HFFc6 (cell line): ENCODE measurements at places on chromosomes 5 and 9.

DNA sequence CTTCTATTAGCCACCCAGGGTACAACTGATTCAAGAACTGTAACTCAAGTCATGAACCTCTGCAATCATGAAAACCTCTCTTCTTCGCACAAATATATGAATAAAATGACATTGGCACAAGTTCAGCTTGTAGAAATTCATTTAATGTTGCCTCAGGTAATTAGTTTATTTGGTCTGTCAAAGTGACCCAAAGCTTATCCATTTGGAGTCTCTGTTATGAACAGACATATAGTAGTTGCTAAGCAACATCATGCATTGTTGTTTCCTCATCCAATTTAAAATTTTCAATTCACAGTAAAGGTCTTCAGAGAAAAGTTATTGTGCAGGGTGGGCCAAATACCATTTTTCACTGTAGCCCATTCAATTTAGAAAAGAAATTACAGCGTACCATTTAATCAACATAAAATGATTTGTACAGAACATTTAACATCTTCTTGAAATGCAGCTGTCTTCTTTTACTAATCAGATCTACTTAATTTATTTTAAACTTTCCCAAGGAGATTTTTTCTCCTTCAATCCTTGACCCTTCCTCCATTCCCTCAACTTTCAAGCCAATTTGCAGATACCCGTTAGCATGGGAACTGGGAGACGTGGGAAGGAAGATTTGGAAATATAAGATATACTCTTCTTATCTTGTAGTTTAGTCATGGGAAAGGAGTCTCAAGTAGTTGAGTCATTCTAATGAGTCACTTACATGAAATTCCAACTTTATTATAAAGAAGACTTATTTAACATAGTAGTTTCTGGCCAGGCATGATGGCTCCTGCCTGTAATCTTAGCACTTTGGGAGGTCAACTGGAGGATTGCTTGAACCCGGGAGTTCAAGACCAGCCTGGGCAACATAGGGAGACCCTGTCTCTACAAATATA, 231.3 kb downstream of the ATPSCKMT start:
- H3K36me3 ChIP-seq: peaks cover 21% of the 10 kb centered on the region
- peaks cover 39% of the 10 kb centered on the region for H3K4me1 ChIP-seq
- no peaks in the 10 kb centered on the region for H3K27me3 ChIP-seq

DNA sequence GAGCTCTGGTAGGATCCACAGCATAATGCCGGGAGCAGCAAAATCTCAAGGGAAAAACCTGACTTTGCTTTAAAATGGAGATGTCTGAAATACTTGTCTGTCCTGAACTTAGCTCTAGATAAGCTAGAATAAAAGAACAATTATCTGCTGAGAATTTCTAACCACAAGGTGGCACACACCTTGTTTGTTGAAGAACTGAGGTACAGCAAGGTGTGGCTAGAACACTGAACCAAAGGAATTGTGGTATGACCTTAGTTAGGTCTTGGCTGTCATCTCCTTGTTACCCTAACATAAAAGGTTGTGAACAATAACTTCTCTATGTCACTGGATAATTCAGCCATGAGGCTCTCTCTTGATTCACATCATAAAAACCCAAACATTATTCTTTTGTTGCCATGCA, 72.3 kb upstream of the ANXA1 start:
- no peak overlapping the region for H3K4me3 ChIP-seq
- peaks cover 2% of the 10 kb centered on the region; the same call in 1 of the 2 replicates for H3K27me3 ChIP-seq
- no peak for DNase-seq
- no peaks in the 10 kb centered on the region for H3K36me3 ChIP-seq
- H3K4me1 ChIP-seq: peaks cover 54% of the 10 kb centered on the region
- H3K27ac ChIP-seq: no peak overlapping the region

- H3K4me1 ChIP-seq: peaks cover 11% of the 10 kb centered on the region
- no peak overlapping the region for H3K27ac ChIP-seq
- DNase-seq: no peak
Measured at GRCh38 chr5:61071526-61071925, 90.7 kb downstream of the SMIM15 start.

GRCh38 chr5:173256800-173257199, 21.8 kb upstream of the NKX2-5 start:
- no peak overlapping the region for H3K4me3 ChIP-seq
- DNase-seq: no peak
- peaks cover 49% of the 10 kb centered on the region for H3K27me3 ChIP-seq
- no peaks in the 10 kb centered on the region for H3K4me1 ChIP-seq
- no peak overlapping the region for H3K27ac ChIP-seq
- no peaks in the 10 kb centered on the region for H3K36me3 ChIP-seq

- H3K36me3 ChIP-seq: no peaks in the 10 kb centered on the region; the same call in 1 of the 2 replicates
- H3K4me1 ChIP-seq: peaks cover 45% of the 10 kb centered on the region
- peak overlapping the region; percentile 91 for H3K4me3 ChIP-seq
Measured at GRCh38 chr9:127121628-127122175, 733 bp downstream of the ANGPTL2 start.

DNA sequence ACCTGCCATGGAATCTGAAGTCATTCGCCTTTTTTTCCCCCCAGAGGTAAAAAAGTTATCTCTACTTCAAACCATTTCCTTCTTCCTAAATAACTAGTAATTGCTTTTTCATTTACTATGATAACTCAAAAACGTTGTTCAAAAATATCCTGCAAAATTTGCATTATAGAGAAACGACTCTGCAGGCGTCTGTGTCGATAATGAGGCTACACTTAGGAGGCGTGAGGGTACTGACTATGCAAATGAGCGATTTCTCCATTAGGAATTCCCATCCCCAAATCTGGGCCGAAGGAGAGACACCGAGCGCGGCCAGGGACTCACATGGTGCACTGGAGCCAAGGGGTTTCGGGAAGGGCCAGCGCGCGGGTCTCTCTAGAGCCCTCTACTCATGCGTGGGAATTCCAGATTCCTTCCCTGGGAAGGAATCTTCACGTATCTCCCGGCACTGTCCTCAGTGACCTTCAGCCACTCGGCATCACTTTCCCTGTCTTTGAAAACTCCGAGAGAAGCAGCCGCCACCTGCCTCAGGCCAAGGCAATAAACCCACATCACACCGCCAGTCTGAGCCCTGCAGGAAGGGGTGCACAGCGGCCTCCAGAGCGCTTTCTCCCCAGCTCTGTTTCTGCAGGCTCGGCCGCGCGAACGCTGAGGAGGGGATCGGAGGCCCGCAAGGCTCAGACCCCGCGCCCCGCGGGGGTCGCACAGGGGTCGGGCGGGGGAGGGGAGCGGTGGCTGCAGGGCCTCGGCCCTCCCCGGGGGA, 718 bp upstream of the DENND4C start:
- no peaks in the 10 kb centered on the region for H3K27me3 ChIP-seq
- H3K4me3 ChIP-seq: no peak overlapping the region; the same call in 1 of the 2 replicates
- H3K4me1 ChIP-seq: peaks cover 10% of the 10 kb centered on the region
- H3K36me3 ChIP-seq: no peaks in the 10 kb centered on the region
- peak; percentile 6 for DNase-seq

GRCh38 chr5:152379331-152379730, 25.7 kb downstream of the NMUR2 start:
- H3K4me3 ChIP-seq: no peak overlapping the region
- H3K27me3 ChIP-seq: no peaks in the 10 kb centered on the region
- DNase-seq: no peak
- H3K27ac ChIP-seq: no peak overlapping the region

DNA sequence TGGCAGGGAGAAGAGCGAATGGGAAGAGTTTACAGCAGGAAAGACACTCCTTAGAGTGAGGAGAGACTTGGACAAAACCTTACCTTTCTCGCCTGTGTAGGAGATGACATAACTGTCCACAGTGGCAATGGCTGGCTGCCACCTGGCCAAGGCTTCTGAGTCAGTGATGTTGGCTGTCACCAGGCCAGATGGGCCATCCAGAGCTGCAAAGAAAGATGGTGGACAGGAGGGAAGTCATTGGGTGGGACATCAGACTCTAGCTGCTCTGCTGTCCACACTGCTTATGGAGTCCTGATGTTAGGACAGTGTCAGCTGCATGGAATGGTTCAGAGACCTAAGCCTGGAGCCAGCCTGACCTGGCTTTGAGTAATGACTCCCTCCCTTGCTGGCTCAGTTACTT, 79.8 kb downstream of the TNC start:
- H3K27me3 ChIP-seq: no peaks in the 10 kb centered on the region; the same call in 1 of the 2 replicates
- peaks cover 33% of the 10 kb centered on the region for H3K4me1 ChIP-seq
- DNase-seq: no peak
- H3K27ac ChIP-seq: no peak overlapping the region
- H3K36me3 ChIP-seq: peaks cover 66% of the 10 kb centered on the region

DNA sequence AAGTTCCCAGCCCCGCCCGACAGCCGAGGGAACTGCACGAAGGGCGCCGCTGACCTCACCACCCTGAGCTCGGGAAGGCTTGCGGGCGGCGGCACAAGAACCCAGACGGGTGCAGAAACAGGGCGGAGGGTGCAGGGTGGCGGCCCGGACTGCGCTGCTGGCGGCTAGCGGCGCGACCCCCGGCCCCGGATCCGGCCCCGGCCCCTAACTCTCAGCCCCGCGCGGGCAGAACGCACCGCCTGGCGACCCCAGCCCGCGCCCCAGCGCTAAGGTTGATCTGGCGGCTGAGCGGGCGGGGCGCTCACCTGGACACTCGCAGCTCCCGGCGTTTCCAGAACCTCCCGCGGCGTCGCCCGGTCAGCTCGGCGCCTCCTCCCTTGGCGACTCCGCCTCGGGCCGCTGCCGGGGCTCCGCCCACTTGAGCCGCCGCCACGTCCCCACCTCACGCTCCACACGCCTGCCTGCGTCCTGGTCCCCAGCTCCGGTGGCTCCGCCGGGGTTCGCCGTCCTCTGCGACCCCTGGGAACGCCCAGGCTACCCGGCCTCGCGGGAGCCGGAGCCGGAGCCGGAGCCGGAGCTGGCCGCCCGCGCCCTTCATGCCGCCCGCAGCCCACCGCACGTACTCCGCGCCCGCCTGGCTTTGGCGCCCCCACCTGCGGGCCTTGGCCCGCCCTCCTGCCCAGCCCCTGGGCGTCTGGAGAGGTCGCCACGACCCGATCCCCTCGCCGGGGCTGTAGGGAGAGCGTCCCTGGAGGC, at the start of gene P4HA2:
Gene P4HA2 (minus strand): TSS at position 369 of the 756 bp plus-strand sequence. CDS start 9,227 bp downstream, outside the sequence.
- peak within 1 kb of the TSS; percentile 98 for H3K27ac ChIP-seq
- peak; percentile 67 for DNase-seq
- H3K4me1 ChIP-seq: peaks cover 45% of the 10 kb centered on the region
- peaks cover 4% of the 10 kb centered on the region for H3K27me3 ChIP-seq

GRCh38 chr9:22116758-22117157, 107.7 kb upstream of the CDKN2B start:
- no peak for DNase-seq
- no peak overlapping the region; the same call in 1 of the 2 replicates for H3K4me3 ChIP-seq
- H3K27me3 ChIP-seq: no peaks in the 10 kb centered on the region
- H3K4me1 ChIP-seq: peaks cover 70% of the 10 kb centered on the region
- H3K36me3 ChIP-seq: peaks cover 13% of the 10 kb centered on the region

DNA sequence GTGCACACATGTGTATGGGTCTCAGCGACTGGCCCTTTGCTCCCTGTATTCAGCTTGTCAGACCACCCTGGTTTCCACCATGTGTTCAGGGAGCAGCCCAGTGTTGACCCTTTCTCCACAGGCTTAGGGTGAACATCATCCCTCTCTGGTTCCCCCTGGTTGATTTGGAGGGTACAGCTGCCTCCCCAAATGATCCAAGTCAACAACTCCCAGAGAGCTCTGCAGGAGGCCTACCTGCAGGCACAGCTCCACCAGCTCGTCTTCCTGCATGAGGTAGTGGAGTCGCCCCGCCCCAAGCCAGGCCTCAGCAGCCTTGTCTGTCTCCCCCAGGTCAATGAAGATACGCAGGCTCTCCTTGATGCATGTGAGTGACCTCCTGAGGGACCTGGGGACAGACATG, 50.5 kb downstream of the SH3TC2 start:
- H3K27me3 ChIP-seq: peaks cover 2% of the 10 kb centered on the region
- H3K36me3 ChIP-seq: peaks cover 11% of the 10 kb centered on the region; the same call in 1 of the 2 replicates
- peaks cover 38% of the 10 kb centered on the region for H3K4me1 ChIP-seq
- H3K27ac ChIP-seq: no peak overlapping the region
- no peak for DNase-seq

DNA sequence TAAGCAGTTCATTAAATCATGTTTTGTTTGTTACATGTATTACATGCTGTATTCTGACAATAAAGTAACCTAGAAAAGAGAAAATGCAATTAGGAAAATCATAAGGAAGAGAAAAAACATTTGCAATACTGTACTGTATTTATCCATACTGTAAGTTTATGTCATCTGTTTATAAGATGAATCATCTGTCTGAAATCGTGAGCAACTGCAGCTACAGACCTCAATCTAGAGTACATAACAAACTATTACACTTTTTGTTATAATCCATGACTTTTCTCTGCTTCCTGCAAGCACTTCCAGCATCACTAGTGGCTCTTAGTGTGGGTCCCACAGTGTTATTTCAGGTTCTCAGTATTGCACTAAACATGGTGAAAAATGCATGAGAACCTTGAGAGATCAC, 144.4 kb upstream of the NR4A3 start:
- no peak for DNase-seq
- peaks cover 11% of the 10 kb centered on the region for H3K4me1 ChIP-seq
- no peak overlapping the region for H3K4me3 ChIP-seq
- peaks cover 10% of the 10 kb centered on the region for H3K27me3 ChIP-seq
- no peak overlapping the region for H3K27ac ChIP-seq

GRCh38 chr5:125463466-125464092, 717.1 kb upstream of the ZNF608 start:
- DNase-seq: no peak
- H3K27ac ChIP-seq: no peak overlapping the region
- H3K4me1 ChIP-seq: no peaks in the 10 kb centered on the region
- no peak overlapping the region for H3K4me3 ChIP-seq

- H3K36me3 ChIP-seq: no peaks in the 10 kb centered on the region
- H3K27ac ChIP-seq: no peak overlapping the region
- DNase-seq: no peak
- H3K27me3 ChIP-seq: no peaks in the 10 kb centered on the region
Measured at GRCh38 chr5:120082316-120083068, 381.6 kb upstream of the PRR16 start.

GRCh38 chr9:14097215-14097614, 216.7 kb downstream of the NFIB start:
- H3K27ac ChIP-seq: no peak overlapping the region
- H3K4me3 ChIP-seq: no peak overlapping the region
- no peaks in the 10 kb centered on the region for H3K36me3 ChIP-seq
- peaks cover 2% of the 10 kb centered on the region; the same call in 1 of the 2 replicates for H3K27me3 ChIP-seq
- peaks cover 23% of the 10 kb centered on the region for H3K4me1 ChIP-seq
